Activated CD4-positive, alpha-beta T cell treated with anti-CD3 and anti-CD28 coated beads, Interleukin-2, amount 50 U/mL, for 4 hours (primary cell): ENCODE measurements at places on chromosomes 2 and 18.

DNA sequence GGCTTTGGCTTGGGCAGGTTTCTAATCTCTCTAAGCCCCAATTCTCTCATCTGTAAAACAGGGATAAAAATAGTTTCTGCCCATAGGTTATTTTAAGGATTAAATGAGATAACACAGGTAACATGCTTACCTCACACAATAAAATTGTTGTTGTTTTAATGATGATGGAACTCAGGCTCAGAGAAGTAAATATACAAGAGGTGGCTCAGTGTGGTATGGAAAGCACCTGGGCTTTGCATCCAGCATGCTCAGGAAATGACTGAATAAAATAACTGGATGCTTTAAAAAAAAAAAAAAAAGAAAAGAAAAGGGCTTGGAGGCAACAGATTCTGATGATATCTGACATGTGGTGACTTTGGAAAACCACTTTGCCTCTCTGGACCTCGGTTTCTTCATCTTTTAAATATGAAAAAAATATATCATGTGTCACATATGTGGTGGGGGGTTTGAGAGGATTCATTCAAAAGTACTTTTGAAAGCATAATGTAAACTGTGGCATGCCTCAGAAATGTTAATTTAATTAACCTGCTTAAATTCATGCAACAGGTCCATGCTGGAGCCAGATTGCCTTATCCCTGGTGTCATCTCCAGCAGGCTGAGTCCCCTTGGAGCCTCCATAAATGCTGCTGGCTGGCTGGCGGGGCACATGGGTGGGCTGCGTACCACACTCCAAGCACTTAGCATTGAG lies 112.8 kb upstream of the CDC42EP3 start:
- DNase-seq: no peak

GRCh38 chr2:100919316-100919715 lies 82.8 kb upstream of the RPL31 start:
- no peak for DNase-seq

GRCh38 chr18:40243607-40244006 lies 1711.4 kb upstream of the PIK3C3 start:
- no peak for DNase-seq

GRCh38 chr18:66511792-66512191 lies 92.1 kb downstream of the CDH19 start:
- DNase-seq: no peak

- DNase-seq: no peak
Measured at GRCh38 chr2:157254041-157254440, 3.5 kb upstream of the GALNT5 start.

GRCh38 chr2:101330253-101330933 lies 21.9 kb upstream of the RNF149 start:
- peak; percentile 31 for DNase-seq
